ENCODE measurements at places on chromosomes 7 and 10.

DNA sequence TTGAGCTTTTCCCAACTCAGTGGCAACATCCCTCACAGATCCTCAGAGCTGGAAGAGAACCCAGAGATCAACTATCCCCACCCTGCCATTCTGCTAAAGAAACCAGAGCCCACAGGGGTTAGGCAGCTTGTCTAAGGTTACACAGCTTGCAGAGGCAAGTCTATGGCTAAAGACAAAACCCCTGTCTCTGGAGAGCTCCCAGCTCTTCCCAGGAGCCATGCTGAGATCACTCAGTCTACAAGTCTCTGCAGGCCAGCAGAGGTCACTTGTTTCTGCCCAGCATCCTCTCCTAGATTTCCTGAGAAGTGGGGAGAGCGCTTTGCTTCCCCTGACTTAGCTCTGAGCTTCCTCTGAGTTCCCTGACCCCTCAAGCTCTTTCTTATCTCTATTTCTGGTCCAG is 28.5 kb upstream of the LOXL4 start:
- ATAC-seq: no peak

DNA sequence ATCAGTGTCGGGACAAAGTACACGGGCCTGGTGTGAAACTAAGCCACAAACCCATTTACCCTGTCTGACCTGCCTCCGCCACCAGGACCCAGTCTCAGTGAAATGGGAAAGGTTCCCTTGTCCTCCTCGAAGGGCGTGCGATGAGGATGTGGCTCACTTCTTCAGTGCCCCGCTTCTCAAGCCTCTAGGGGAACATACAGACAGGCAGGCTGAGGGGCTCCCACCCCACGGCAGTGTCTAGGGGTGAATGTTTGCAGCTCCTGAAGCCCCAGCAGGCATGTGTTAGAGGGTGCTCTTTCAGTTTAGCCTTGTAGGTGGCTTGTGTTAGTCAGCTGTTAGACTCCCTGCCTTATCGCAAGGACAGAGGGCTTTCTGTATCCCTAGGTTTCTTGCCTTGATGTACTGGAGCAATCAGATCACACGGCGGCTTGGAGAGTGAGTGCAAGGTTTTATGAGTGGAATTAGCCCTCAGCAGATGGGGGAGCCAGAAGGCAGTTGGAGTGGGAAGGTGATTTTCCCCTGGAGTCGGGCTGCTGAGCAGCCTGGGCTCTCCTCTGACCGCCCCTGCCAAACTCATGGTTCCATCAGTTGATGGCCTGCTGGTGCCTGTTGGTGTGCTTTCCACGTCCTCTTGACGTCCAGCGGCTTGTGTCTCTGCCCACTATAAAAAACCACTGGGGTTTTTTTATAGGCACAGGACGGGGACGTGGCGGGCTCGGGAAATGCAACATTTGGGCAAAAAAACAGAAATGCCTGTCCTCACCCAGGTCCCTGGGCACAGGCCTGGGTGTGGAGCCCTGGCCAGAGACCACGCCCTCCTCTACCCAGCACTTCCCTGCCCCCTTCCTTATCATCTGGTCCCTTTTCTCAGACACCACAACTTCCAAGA is 759 bp downstream of the NUDT1 start:
- peak; percentile 24 for ATAC-seq

- no peak for ATAC-seq
Measured at GRCh38 chr7:92769394-92769699, 67.0 kb downstream of the CDK6 start.

- peak; percentile 99 for ATAC-seq
Measured at GRCh38 chr10:127485153-127485857, 63.8 kb upstream of the NPS start.

DNA sequence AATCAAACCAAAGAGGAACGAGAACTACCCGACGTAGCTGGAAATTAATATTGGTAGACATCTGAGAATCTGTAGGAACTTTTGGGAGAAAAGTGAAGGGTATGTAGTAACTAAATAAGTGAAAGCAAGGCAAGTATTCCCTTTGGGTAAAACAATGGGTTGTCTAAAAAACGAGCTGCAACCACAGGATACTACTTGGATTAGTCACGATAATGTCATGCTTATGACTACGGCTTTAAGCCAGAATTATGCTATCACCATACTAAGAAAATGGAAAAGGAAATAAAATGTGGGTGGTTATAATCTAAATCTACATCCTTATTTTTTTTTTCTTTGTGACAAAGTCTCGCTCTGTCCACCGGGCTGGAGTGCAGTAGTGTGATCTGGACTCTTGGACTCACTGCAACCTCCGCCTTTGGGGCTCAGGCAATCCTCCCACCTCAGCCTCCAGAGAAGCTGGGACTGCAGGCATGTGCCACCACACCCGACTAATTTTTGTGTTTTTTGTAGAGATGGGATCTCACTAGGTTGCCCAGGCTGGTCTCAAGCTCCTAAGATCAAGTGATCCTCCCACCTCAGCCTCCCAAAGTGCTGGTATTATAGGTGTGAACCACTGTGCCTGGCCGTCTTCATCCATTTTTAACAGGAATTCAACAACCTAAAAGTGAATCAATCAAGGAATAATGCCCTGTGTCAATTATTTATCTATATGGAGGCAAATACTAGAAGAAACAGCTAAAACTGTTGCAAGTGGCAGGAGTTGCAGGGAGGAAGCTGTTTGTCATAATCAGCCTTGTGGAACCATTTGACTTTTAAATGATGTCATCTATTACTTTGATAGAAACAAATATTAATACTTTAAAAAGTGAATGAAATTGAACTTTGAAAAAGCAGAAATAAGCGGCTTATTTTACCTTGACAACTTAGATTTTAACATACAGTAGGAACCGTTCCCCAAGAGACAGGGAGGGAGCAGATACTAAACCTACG is 189.3 kb downstream of the PRPF18 start:
- no peak for ATAC-seq

DNA sequence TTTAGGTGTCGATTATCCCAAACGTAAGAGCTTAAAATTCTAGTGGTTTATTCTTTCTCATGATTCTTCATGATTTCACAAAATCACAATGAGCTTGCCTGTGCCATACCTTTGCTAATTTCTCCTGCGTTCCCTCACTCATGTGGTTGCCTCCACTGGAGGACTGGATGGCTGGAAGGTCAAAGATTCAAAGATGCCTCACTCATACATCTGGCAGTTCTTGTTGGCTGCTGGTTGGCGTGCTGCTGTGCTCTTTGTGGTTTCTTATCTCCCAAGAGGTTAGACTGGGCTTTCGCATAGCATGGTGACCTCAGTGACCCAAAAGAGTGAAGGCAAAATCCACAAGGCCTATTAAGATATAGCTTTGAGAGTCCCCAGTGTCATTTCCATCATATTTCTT is 877.6 kb upstream of the AUTS2 start:
- ATAC-seq: no peak

DNA sequence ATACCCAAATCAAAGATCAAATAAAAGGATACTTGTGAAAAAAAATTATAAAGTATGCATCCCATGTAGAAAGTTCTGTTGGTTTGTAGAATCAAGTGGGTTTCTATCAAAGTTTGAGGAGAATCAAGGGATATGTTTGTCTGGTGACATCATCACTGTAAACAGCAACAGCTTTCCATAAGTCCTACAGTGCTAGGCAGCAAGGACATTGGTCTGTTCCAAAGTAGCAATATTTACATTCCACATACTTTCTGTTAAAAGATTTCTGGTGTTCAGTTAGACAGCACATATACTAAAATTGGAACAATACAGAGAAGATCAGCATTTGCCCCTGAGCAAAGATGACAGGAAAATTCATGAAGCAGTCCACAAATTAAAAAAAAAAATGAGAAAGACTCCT is 683.9 kb downstream of the XPNPEP1 start:
- ATAC-seq: no peak

- ATAC-seq: no peak
Measured at GRCh38 chr7:1152492-1152891, 7.5 kb downstream of the ZFAND2A start.

- peak; percentile 4 for ATAC-seq
Measured at GRCh38 chr7:78769481-78770101, 683.9 kb downstream of the MAGI2 start.

GRCh38 chr7:118918556-118918955 is 694.1 kb downstream of the ANKRD7 start:
- no peak for ATAC-seq

GRCh38 chr7:120805636-120806388 is 52.1 kb downstream of the TSPAN12 start:
- no peak for ATAC-seq

GRCh38 chr7:108094933-108095710 is 35.0 kb downstream of the LAMB4 start:
- peak; percentile 94 for ATAC-seq

- ATAC-seq: no peak
Measured at GRCh38 chr10:92122941-92123450, 167.9 kb downstream of the CPEB3 start.

- no peak for ATAC-seq
Measured at GRCh38 chr7:14765731-14766130, 136.8 kb downstream of the DGKB start.

DNA sequence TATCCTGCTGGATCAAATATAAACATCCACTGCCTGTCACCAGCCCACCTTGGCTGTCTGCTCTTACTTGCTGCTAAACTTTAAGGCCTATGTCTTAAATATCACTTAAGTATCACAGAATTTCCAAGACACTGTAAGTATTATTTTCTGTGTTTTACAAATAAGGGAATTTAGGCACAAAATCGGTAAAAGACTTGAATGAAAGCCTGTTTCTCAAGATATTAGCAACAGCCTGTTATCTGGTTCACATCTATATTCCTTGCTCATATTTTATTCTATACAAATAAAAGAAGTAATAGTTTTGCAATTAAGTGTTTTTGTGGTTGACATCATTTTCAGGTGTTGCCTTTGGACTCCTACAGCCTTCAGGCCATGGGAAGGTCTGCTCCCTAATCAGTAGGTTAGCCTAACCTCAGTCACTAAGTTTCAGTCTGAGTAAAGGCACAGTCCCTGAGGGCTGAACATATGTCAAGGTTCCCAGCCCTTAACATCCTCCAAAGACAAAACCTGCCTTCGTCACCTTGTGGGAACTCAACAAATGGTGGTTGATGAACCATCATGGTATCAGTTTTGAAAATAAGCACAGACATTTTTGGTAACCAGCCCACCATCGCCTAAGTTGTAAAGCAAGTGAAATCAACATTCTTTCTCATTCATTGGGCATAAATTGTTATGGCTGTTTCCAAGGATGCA is 127.1 kb downstream of the CREB5 start:
- no peak for ATAC-seq

DNA sequence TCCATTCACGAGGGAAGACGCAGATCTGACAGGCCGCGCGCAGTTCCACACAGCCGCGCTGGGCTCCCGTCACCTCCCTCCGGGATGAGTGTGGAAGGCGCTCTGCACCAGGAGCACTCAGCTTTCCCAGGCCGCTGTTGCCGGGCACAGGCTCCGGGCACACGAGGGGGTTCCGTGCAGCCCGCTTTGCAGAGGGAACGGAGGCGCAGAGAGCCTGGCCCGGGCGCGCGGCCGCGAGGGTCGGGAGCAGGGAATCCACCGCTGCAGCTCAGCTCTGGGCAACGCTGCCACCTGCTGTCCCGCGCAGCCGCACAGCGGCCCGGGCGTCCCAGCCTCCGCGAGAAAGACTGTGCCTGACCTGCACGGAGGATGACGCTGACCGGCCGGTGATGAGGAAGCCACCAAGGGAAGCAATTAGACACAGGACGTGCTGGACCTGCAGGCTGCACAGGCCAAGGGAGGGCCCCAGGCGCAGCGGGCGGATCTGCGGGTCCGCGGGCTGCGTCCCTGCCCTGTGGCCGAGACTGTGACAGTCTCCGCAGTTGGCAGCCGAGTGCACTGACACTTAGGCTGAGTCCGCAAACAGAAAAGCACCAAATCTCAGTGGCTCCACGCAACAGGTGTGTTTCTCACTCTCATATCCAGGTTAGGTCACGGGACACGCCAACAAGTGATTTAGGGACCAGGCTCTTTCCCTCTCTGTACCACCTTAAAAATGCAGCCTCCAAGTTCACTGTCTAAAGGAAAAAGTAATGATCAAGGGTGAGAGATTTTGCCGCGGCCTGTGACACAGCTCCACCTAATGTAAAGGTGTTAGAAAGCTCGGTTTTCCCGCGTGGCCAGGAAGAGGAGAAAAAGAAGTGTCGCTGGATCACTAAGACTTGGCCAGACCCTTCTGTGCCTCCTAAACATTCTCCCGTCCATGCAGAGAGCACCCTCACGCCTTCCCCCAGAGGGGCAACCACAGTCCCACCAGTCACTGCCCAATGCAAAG is 94.5 kb downstream of the SEC61G start:
- peak; percentile 97 for ATAC-seq

GRCh38 chr7:49060743-49061142 is 136.4 kb downstream of the CDC14C start:
- no peak for ATAC-seq

- ATAC-seq: no peak
Measured at GRCh38 chr7:137544453-137545058, 201.0 kb upstream of the PTN start.

DNA sequence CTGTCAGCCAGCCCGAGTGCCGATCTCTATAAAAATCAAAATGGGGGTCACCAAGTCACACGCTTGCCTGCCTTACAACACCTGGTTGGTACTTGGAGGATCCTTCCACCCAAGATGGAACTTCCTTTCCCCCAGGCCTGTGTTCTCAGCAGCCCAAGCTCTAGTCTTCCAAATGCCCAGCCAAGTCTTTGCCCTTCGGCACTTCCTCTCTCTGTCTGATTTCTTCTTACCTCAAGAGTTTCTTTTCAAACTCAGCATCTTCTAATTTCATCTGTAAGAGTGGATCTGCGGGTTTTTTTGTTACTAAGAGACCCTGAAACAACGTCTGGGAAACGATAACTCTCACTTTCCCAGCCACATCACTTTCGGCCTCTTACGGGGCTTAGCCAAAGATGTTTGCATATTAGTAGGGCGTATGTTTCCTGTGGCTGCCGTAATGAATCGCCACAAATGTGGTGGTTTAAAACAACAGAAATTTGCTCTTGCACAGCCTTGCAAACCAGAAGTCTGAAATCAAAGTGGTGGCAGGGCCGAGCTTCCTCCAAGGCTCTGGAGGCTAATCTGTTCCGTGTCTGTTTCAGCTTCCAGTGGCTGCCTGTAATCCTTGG is 219.9 kb downstream of the TCF7L2 start:
- ATAC-seq: no peak

- ATAC-seq: peak; percentile 75
Measured at GRCh38 chr10:100519311-100520051, at the start of gene SEC31B. Gene SEC31B, minus strand, starts transcription at chr10:100519861. Its CDS starts 2,909 bp downstream, at chr10:100516952.

- ATAC-seq: no peak
Measured at GRCh38 chr7:6436385-6436685, 11.4 kb downstream of the DAGLB start.

- no peak for ATAC-seq
Measured at GRCh38 chr10:11849911-11850310, 26.8 kb downstream of the PROSER2 start.

GRCh38 chr7:131623154-131623553 is 66.7 kb upstream of the PODXL start:
- ATAC-seq: no peak

GRCh38 chr10:118670472-118671124 is 75.2 kb upstream of the PRLHR start:
- ATAC-seq: no peak

DNA sequence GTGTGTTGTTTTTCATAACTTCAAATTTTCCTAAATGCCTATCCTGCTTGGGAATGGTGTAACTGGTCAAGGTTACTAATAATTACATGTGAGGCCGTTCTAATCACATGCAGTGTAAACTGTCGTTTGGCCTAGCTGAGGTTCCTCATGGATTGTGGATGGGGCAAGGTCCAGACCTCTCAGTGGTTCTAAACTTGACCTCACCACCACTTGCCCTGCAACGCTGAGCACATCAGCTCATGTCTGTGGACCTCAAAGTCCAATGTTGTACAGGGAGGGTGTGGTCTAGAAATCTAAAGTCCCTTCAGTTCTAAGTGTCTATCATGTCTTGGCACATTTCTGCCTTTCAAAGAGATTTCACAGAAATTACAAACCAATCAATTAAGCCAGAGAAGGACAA is 15.6 kb downstream of the RBP3 start:
- ATAC-seq: no peak
